Large intestine (tissue), 12 donors: ENCODE measurements at places on chromosomes 2 and 18.

- DNase-seq: no peak
Observed at GRCh38 chr2:46116553-46116991, 180.6 kb upstream of the EPAS1 start.

- no peak for DNase-seq
Observed at GRCh38 chr2:37849911-37850310, 75.2 kb upstream of the RMDN2 start.

- no peak for DNase-seq
Observed at GRCh38 chr2:17981936-17982335, 103.5 kb downstream of the KCNS3 start.

- no peak for DNase-seq
Observed at GRCh38 chr18:53991202-53991601, 233.3 kb downstream of the MBD2 start.

GRCh38 chr2:1136067-1136466, 185.4 kb downstream of the SNTG2 start:
- DNase-seq: no peak
